Dermis microvascular lymphatic vessel endothelial cell (primary cell): ENCODE measurements at places on chromosomes 1 and 21.

- DNase-seq = no peak
Observed at GRCh38 chr1:38256072-38256471, 209.5 kb upstream of the POU3F1 start.

GRCh38 chr1:204837440-204838084, 33.1 kb upstream of the NFASC start:
- DNase-seq = peak; percentile 49

DNA sequence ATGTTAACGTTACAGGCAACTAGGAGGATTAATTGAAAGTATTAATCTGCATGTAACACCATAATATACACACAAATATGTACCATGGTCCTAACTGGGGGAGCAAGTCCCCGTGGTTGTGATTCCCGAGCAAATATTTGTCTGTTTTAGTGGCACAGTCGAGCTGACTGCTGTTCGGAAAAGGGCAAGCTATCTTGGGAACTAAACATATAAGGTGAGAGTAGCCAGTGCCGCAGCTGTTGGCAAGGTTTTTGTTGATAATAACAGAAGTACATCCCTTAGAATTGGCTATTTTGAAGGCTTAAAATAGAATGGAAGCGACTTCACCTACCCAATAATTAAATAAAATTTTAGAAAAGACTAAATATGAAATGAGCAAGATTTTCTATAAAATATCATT, 45.5 kb downstream of the UCHL5 start:
- no peak for DNase-seq

GRCh38 chr21:45444385-45444784, 39.4 kb downstream of the COL18A1 start:
- no peak for DNase-seq

DNA sequence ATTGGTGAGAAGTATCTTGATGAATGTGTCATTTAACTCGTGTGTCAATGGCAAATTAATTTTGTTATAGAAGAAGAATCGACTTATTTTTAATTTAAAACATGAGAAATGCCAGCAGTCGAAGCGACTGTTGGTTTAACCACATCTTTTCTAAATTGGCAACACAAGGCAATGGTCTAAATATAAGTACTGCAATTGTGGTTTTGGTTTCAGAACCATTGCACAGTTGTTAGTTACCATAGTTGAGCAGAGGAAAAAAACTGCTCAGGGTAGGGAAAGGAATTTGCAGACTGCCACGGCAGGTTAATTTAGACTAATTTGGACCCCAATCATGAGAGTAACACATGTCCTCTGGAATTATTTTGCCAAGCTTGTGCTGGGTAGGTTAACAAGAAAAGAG, 185.6 kb upstream of the RUNX1 start:
- DNase-seq = no peak

GRCh38 chr1:163410073-163410999, 88.6 kb downstream of the NUF2 start:
- DNase-seq = peak; percentile 59
